ENCODE measurements at places on chromosomes 12 and 14.

DNA sequence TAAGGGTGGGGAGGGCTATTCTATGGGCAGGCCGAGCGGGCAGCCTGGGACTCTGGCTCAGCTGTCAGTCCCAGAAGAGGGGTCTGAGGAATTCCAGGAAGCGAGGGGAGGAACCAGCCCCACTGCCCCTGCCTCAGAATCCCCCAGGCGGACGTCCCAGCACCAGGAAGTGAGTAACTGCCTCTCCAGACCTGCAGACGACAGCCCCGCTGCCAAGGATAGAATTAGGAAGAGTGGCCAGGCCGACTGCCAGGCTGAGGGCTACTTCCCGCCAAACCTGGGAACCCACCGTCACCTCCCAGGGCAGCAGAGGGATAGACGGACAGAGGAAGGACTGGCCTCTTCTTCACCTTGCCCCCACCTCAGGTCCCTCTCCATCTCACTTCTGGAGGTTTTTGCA lies 6.7 kb upstream of the BDKRB2 start:
- DNase-seq, result no peak

DNA sequence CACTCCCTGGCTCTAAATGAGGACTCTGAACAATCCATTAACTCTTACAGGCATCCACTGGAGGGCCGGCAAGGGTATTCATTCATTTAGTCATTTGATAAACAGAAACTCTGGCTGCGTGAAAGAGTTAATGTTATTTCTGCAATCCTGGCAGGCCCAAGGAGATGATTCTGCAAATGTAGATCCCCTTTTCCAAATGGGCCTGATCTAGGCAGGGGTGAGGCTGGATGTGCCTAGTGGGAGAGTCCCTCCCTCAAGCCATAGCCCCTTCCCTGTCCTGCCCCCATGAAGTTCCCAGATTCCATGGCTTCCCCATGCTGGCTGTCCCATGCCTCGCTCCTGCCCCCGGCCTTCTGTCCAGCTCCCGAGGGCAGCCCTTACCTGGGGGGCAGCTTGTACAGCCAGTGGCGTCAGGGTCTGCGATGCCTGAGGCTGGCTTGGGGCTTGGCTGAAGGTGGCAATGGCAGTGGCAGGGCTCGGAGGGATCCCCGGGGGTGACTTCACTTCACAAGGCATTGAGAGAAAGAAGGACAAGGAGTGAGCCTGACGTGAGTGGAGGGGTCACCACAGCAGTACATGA lies 18.4 kb downstream of the POU6F1 start:
- no peak for DNase-seq

DNA sequence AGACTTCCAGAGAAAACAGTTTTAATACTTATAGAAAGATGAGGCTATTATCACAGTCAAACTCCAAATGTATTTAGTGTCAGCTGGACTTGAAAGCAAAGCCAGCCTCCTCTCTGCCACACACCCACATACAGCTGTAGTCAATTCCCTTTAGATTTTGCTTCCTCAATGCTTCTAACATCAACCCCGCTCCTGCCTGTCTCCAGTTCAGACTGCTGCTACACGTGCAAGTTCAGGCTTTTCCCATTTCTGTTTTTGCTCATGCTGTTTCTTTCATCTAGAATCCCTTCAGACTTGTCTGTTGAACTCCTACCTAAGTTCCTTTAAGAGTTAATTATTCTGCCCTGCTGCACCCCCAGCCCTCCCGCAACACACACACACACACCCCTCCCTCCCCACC lies 380.0 kb downstream of the KCNH5 start:
- DNase-seq, result no peak

DNA sequence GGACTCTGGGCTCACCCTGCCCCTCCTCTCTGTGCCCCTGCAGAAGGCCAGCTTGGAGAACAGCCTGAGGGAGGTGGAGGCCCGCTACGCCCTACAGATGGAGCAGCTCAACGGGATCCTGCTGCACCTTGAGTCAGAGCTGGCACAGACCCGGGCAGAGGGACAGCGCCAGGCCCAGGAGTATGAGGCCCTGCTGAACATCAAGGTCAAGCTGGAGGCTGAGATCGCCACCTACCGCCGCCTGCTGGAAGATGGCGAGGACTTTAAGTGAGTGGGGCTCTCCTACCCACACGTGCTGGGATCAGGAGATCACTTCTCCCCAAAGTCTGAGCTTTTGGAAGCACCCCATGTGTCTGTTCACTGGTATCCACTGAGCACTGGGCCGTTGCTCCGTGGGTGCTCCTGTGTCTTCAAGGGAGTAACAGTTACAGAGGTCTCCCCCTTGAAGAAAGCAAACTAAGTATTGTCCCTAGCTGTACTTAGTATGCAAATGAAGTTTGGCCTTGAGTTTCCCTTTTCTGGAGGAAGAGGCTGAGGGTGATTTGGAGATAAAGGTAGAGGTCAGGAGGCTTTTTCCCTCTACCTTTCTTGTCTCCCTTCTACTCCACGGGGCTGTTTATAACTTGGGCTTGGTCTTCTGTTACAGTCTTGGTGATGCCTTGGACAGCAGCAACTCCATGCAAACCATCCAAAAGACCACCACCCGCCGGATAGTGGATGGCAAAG lies 3.3 kb downstream of the KRT18 start:
- DNase-seq, result no peak

- no peak for DNase-seq
Observed at GRCh38 chr12:123877968-123878367, 94.7 kb downstream of the CCDC92 start.

DNA sequence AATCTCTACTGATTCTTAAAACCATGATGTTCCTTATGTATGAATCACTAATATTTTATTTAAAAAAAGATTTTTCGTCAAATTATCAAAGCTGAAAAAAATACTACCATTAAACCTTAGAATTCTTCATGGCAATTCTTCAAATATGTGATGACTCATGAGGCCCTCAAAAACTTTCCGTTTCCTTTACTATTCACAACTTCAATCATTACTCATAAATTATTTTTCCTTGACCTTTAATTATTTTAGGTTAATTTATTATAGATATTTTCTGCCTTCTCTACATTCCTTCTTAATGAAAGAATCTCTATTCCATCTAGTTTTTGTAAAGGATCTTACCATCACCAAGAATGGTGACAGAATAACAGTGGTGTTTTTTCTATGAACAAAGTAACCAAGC lies 162.1 kb upstream of the SOX5 start:
- peak; percentile 1 for DNase-seq

- no peak for DNase-seq
Observed at GRCh38 chr12:28543021-28543890, 353.0 kb downstream of the CCDC91 start.

DNA sequence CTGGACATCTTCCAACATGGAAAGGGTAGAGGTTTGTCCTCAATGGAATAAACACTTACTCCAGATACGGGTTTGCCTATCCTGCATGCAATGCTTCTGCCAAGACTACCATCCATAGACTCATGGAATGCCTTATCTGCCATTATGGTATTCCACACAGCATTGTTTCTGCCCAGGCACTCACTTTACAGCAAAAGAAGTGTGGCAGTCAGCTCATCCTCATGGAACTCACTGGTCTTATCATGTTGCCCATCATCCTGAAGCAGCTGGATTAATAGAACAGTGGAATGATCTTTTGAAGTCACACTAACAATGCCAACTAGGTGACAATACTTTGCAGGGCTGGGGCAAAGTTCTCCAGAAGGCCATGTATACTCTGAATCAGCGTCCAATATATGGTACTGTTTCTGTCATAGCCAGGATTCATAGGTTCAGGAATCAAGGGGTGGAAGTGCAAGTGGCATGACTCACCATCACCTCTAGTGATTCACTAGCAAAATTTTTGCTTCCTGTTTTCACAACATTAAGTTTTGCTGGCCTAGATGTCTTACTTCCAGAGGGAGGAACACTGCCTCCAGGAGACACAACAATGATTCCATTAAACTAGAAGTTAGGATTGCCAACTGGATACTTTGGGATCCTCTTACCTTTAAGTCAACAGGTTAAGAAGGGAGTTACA lies 140.4 kb downstream of the SLC35F4 start:
- DNase-seq, result peak; percentile 61

DNA sequence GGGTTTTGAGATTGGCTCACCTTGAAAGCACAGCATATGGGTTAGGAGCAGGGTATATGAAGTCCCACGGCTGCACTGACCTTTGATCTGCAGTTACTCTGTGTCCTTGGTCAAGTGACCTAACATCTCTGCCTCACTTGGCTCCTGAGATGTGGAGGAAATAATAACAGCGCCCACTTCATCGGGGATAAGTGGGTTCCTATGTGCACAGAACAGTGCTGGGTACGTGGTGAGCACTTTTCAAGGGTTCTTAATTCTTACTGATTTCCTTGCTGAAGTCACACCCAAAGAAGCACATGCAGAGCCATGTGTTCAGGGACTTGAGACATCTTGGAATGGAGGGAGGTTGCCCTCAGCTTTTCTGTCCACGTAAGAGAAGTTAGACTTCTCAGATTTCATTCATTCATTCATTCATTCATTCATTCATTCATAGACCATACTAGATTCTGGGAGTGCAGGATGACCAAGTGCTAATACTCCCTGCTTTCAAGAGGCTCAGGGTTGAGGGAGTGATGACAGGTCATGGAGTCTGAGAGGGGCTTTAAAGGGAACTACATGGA lies 39.4 kb downstream of the ADGRD1 start:
- DNase-seq, result no peak

DNA sequence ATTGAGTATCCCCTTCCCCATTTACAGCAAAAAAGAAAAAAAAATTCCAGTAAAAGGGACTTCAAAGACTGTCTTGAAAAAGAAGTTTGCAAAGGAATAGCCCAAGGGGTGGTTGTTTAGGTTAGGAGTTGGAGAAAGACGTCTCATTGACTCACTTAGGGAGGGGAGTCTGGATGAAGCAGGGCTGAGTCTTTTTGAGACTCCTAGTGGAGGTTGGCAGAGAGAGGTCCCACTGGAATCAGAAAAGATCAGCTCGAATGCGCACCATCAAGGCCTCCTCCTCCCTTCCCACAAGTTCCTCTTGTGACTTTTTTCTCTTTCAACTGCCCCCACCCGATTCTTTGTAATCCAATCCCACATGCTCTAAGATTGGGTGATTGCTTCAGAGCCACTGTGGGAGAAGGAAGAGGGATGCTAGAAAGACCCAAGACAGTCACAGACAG lies 1.9 kb downstream of the ARHGEF40 start:
- peak; percentile 65 for DNase-seq

GRCh38 chr14:60647837-60648248 lies 1.4 kb downstream of the SIX1 start:
- DNase-seq, result peak; percentile 44

GRCh38 chr14:31435276-31435675 lies 14.9 kb upstream of the HEATR5A start:
- peak; percentile 48 for DNase-seq

DNA sequence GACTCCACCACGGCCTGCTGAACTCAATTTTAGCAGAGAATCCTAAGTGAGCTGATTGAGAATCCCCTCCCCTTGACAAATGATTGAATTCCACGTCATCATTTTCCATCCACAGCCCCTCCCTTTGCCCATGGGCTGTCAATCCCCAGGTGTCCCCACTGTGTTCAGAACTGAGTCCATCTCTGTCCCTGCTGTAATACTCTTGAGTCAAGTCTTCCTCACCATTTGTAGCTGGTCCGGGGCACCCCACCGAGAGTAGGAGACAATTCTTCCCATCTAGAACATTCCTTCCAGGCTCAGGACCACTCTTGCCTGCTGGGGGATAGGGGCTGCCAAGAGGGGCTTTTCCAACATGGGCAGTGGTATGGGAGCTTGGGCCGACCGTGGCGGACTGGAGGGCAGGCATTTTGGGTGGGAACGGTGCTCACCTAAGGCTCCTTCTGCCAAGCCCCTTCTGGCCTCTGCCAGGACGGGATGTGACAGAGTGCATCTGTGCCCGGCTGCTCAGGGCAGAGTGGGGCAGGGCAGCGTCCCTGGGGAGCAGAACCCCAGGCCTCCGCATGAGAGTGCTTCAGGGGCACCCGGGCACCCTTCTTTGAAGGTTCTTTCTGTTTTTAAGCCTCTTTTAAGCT lies 218.1 kb upstream of the RTL1 start:
- DNase-seq, result no peak

DNA sequence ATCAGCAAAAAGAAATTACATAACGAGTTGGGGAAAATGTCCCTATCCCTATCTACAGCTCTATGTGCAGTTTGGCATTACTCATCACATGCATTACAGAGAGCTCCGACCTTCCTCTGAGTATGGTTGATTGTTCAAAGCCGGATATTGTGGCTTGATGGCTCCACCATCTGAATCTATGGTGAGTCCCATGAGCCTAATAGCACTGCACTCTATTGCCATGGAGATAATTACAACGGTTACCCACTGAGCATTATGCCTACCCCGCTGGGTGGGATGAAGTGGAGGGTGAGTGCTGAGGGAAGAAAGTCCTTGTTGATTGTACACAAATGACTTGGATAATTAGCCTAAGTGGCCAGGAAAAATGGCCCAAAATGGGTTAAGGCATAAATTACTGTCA lies 800.5 kb downstream of the NRXN3 start:
- DNase-seq, result no peak

DNA sequence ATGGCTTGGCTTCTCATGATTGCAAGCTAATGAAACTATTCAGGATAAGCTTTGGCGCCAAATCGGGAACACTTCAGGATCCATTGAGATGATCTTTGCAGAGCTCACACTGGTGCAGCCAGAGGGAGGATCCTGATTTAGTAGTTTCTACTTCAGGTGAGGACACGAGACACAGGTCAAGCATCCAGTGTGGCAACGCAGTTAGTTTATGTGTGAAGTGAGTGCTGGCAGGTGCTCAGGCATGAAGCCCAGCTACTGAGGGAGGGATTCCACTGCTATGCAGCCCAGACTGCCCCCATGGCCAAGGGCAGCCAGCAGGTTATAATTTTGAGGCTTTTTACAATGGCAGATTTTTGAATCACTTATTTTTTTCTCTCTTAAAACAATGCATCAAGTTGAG lies 113.5 kb upstream of the PCED1B start:
- no peak for DNase-seq

DNA sequence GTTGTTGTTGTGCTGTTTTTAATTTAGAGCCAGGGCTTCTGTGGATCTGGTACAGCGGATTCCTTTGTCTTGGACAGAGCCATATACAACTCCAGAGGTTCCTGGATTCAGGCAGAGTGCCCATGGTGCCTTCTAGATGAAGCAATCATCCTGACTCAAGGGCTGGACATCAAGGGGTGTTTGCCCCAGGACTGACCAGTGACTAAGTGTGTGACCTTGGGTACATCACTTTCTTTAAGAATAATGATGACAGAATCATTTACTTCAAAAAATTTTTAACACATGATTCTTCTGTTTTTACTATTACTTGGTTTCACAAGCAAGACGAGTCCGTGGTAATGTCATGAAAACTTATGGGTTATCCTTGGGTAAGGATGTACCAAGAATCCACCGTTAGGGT lies 397.3 kb downstream of the ZFP36L1 start:
- DNase-seq, result peak; percentile 85

GRCh38 chr12:67437011-67437410 lies 167.9 kb downstream of the CAND1 start:
- DNase-seq, result no peak

GRCh38 chr12:117850048-117850447 lies 118.7 kb downstream of the KSR2 start:
- peak; percentile 51 for DNase-seq

DNA sequence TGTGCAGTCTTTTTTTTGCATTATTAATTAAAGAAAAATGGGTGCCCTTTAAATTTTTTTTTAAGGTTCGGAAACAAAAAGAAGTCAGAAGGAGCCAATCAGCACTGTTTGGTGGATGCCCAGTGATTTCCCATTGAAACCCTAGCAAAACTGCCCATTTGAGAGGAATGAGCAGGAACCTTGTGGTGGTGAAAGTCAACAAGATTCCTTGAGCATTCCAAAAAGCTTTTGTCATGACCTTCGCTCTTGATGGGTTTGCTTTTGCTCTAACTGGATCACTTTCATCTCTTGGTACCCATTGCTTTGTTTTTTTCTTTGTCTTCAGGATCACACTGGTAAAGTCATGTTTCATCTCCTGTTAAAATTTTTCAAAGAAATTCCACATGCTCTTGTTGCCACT lies 54.1 kb downstream of the ADIPOR2 start:
- DNase-seq, result peak; percentile 46

Measured in EL (cell line).